ENCODE measurements at places on chromosomes 1 and 21.
A peak's percentile ranks its signal among the peaks of the same experiment; 100 is the strongest.

DNA sequence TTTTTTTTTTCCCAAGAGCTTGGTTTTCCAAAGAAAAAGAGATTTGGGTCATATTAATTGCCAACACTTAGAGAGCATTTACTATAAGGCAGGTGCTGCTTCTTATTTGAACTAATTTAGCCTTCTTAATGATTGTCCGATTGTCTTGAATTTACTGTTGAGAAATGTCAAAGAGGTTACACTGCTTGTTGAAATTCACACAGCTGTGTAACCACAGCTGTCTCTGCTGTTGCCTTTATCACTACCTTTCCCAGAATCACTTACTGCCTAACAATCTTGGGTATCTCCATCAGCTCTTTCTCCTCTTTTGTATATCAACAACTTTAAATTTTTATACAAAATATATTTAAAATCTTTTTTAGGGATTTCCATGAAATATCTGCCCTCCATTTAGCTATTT lies 115.6 kb downstream of the UCHL5 start:
- no peak for DNase-seq

GRCh38 chr1:203682473-203683383 lies 56.1 kb downstream of the ATP2B4 start:
- no peak for DNase-seq

DNA sequence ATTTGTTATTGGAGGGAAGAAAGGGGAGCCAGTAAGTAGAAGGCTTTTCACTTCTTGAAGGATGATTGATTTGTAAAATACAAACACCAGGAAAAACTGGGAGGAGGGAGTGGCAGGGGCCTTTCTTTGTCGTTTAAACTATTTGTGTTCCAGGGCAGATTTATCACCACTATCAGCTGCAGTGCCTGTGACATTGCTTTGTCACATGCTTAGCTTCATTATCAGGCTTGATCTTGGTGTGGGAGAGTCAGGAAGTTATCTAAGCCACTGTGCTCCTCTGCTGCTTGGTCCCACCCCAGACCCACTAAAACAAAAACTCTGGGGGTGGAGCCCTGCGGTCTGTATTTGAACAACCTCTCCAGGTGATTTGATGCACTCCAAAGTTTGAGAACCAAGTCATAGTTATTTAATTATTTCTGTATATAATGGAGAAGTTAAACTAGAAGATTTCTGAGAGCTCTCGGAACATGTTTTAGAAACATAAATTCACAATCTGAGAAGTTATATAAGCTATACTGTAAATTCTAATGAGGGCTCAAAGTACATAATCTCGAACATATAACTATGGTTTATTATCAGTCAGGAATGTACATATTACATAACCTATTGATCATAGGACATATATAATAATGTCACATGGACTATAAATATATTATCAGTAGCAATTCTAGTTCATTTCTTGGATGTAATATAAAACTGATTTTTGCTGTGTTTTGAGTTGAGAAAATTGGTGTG lies 87.9 kb downstream of the CDC14A start:
- DNase-seq, result peak; percentile 63

DNA sequence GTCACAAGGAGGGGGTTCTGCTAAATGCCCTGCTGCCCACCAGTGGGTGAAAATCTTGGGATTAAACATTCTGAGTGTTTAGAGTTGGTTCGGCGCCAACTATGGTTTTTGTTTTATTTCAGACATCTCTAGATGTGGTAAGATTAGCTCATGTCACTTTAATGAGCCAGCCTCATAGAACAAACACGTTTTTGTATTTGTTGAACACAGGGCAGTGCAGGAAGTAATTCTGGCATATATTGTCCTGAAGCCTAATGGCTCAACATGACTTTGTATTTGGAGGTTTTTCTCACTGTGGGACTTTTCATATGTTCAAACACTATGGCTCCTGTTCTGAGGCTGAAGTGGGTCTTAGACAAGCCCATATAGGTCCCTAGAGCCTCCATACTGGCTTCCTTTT lies 107.8 kb downstream of the NGF start:
- DNase-seq, result no peak

DNA sequence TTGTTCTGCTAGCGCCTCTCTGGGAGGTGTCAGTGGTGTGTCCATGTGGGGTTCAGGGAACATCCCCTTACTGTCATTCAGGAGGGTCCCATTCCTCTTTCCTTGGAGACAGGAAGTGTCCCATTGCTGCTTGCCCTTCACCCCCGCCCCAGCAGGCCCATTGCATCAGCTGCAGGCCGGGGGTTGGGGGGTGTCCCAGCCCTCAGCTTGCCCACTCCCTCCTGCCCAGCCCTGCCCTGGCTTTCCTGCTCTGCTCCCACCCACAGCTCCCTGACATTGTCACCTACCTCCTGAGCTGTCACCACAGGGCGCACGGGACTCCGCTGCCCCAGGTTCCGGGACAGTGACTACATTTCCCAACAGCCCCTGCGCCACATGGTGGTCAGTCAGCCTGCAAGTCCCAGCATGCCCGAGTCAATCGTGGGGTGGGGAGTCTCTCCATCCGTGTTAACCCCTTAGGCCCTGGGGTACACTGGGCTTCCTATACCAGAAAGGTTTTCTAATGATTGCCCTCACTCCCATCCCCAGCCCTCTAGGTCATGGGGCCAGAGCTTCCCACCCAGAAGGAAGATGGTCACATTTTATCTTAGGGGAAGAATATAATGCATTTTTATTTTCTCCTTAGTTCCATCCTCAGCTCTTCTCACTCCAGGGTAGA lies at the start of gene INPP5B:
TSS of gene INPP5B (minus strand) at position 351 of the 658 bp plus-strand sequence. CDS start 745 bp downstream, outside the sequence.
- peak; percentile 51 for DNase-seq

GRCh38 chr1:207248544-207249198 lies 72.8 kb upstream of the CD55 start:
- DNase-seq, result no peak

DNA sequence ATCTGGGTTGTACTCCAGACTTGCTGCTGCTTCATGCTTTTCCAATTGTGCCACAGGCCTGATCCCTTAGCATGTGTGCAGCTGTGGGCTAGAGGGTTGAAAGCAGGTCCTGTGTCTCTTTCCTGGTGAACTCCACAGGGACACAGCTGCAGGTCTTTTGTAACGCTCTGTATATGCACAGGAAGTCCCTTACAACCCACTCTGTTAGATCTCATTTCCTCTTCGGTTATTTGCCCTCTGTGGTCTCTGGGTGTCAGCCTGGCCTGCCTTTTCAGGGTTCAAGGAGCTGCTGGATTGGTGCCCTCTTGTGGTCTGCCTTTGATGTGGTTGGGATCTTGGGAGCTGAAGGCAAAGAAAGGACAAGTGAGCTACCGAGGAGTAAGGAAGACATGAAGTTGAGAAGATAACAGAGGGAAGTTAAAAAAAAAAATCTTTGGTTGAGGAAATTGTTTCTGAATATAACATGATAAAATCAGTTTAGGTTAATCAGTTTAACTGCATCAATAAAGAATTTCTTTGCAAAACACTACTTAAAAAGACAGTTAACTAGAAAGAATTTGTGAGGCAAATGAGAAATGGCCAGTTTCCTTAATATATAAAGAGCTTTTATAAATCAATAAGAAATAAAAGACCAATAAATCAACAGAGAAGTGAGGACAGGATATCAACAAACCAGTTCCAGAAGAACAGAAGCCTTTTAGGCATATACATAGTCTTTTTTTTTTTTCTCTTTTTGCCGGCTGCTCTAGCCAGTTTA lies 44.1 kb downstream of the UCK2 start:
- peak; percentile 24 for DNase-seq
